Stimulated activated CD4-positive, alpha-beta T cell treated with anti-CD3 and anti-CD28 coated beads, TNF-alpha, amount 100 ng/mL, for 4 hours (primary cell): ENCODE measurements at places on chromosomes 3 and 15.
A peak's percentile ranks its signal among the peaks of the same experiment; 100 is the strongest.

GRCh38 chr15:58475573-58476524 is 44.1 kb downstream of the LIPC start:
- DNase-seq = no peak

DNA sequence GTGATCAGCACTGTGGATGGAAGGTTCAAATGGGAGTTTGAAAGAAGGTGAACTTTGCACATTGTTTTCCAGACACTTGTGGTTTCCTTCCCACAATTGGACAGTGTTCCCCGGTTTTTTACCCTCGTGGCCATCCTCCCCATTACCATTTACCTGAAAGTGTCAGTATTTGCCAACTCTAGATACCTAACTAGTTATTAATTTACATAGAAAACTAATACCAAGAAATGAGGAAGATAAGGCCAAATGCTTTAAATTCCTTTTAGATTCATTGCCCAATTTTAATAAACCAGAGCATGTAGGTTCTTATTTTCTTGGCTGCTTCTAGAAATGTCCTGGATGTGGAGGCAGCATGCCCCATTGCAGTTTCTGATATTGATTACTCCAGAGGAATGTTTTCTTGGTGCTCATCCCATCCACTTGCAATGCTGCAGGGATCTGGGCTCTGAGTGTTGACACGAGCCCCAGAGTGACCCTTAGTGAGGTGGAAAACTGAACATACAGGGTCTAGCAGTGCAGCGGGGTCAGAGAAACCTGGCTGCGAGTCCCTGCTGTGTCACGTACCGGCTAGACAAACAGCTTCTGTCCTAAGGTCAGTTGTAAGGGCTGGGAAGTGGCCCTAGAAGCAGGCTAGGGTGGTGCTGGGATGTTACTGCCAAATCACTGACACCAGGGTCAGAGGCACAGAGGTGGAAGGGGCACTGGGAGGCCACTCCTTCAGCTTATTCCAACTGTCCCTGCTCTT is 23.5 kb downstream of the LSM3 start:
- DNase-seq = no peak

- no peak for DNase-seq
These were observed 20.1 kb downstream of the FBXO22 start for GRCh38 chr15:75923756-75924155.

GRCh38 chr15:101676921-101677329 is 24.7 kb upstream of the TM2D3 start:
- DNase-seq = no peak

GRCh38 chr15:78762985-78763795 is 48.1 kb downstream of the ADAMTS7 start:
- no peak for DNase-seq

- no peak for DNase-seq
These were observed 75.8 kb upstream of the ACAN start for GRCh38 chr15:88727439-88727838.

DNA sequence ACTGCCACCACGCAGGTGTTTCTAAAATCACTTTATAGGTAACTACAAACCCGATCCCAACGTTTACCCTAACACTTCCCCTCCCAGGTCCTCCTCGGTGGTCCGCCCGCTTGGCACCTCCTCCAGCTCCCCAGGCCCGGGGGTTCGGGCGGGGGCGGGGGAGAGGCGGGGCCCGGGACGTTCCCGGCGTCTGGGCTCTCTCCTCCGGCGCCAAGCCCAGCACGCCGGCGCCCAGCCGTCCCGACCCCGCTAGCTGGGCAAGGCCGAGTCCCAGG is 562 bp downstream of the CGGBP1 start:
- no peak for DNase-seq

DNA sequence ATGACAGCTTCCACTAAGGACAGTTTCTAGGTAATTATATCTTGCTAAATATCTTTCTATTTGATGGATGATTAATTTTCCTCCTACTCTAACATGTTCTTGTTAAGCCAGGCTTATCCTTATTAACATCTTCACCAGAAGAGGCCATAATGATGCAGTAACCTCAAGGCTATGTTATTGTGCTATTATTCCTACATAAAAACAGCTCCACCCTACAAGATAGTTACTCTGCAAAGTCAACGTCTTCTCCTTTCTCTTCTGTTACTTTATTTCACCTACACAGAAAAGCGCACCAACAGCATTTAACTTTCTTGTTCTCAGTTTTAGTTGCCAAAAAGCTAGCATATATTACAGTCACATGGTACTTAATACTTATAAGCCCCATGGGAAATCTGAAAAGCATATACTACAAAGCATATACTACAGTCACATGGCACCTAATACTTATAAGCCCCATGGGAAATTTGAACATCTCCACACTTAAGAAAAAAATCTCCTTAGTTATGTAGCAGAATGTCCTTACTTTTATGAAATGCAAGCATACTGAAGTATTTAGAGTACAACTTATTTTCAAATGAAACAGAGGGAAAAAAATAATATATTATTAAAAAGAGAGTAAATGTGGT is 13.4 kb downstream of the ADAM10 start:
- DNase-seq = no peak

GRCh38 chr3:34394978-34395748 is 596.7 kb downstream of the PDCD6IP start:
- DNase-seq = no peak

GRCh38 chr15:90660195-90660998 is 56.7 kb upstream of the BLM start:
- DNase-seq = peak; percentile 43

DNA sequence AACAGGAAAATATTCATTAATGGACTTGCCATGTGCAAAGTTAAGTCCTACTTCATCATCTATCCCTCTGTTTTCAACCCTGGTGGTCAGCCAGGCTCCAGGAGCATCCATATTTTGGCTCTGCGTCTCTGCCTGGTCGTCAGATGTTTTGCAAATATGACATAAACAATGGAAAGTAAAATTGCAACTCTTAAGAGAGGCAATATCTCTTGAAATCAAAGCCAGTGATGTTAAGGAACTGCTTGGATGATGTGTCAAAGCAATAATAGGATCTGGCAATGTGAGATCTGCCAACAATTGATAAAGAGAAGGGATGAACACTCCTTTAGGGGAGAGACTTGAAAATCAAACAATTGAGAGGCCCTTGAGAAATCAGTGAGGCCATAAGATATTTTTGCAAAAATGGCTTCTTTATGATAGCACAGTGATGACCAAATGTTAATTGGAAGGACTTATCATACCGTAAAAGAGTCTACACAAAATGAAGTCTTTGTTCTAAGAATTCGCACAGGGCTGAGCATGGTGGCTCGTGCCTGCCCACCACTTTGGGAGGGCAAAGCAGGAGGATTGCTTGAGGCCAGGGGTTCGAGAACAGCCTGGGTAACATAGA is 6.5 kb downstream of the ABHD6 start:
- DNase-seq = no peak

GRCh38 chr3:184395320-184395660 is 15.4 kb downstream of the CHRD start:
- no peak for DNase-seq

- no peak for DNase-seq
These were observed 53.0 kb downstream of the KLHL6 start for GRCh38 chr3:183502237-183503181.

DNA sequence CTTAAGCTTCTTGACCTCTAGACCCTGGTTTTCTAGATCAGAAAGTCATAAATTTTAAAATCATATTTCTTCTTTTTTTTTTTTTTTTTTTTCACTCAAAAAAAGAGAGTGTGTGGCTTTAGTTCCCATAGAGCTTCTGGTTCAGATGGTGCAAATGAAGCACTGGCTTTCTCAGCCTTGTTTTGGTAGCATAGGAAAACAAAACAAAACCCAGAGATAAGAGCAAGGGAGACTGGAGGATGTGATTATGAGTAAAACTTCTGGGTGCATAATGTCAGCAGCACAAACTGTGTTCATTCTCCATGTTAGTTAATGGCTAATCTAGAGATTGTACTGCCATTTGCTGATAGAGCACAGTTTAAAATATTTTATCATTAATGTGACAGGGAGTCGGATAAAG is 55.4 kb downstream of the RARB start:
- no peak for DNase-seq

GRCh38 chr3:16286161-16286560 is 21.1 kb downstream of the OXNAD1 start:
- peak; percentile 50 for DNase-seq

- DNase-seq = no peak
These were observed 6.1 kb upstream of the LDHAL6B start for GRCh38 chr15:59200560-59200959.
